ENCODE measurements at places on chromosomes 3 and 15.

DNA sequence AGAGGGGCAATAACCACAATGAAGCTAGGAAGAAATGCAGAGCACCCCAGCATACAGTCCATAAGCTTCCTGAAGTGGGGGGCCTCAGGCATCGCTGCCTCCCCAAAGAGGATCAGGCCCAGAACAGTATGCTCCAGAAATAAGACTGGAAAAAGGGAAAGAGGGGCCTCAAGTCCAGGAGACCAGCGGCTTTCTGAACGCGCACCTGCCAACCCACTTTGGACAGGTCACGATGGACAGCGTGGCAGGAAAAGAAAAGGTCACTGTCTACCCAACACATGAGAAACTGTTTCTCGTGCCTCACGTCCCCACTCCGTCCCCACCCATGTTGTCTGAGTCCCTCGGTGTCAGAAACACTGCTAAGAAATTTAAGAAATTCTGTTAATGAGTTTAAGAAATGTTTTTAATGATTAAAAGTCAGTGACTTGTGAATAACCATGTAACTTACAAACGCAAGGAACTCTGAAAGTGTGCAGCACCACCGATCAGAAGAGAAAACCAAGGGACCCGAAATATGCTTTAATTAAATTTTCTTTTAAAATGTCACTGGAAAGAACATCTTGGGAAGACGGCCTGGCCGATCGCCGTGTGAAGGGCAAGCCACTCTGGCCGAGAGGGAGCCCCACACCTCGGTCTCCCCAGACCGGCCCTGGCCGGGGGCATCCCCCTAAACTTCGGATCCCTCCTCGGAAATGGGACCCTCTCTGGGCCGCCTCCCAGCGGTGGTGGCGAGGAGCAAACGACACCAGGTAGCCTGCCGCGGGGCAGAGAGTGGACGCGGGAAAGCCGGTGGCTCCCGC lies 1.7 kb upstream of the PPARG start:
- H3K27me3 ChIP-seq = peaks cover 74% of the 10 kb centered on the region
- H3K4me3 ChIP-seq = peak overlapping the region; percentile 69
- DNase-seq = peak; percentile 76
- no peaks in the 10 kb centered on the region for H3K4me1 ChIP-seq
- H3K27ac ChIP-seq = no peak overlapping the region
- no peaks in the 10 kb centered on the region for H3K36me3 ChIP-seq

GRCh38 chr3:18033581-18034108 lies 291.2 kb upstream of the TBC1D5 start:
- H3K27me3 ChIP-seq = no peaks in the 10 kb centered on the region
- peaks cover 5% of the 10 kb centered on the region for H3K4me1 ChIP-seq
- no peak overlapping the region for H3K4me3 ChIP-seq

DNA sequence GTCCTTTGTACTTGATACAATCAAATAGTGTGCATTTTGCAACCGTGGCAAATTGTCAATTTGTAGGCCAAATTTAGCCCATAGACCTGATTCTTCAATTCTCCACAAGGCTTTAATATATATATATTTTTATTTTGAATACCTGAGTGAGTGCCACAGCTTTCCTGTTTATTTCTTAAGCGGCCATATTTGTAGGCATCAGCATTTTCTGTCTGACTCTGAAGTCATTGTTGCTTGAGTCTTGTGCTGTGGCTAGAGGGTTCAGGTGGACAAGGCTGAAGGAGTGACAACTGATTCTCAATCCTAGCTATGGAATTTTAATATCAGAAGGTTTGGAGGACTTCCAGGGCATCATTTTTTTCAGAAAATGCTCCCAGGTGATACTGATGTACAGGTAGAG lies 75.6 kb upstream of the NAALADL2 start:
- DNase-seq = no peak
- no peak overlapping the region for H3K4me3 ChIP-seq
- no peaks in the 10 kb centered on the region for H3K4me1 ChIP-seq
- no peaks in the 10 kb centered on the region for H3K36me3 ChIP-seq

- H3K36me3 ChIP-seq = no peaks in the 10 kb centered on the region
- no peak for DNase-seq
- no peak overlapping the region for H3K27ac ChIP-seq
- no peak overlapping the region for H3K4me3 ChIP-seq
These were observed 7.4 kb upstream of the CCDC54 start for GRCh38 chr3:107369791-107370190.

DNA sequence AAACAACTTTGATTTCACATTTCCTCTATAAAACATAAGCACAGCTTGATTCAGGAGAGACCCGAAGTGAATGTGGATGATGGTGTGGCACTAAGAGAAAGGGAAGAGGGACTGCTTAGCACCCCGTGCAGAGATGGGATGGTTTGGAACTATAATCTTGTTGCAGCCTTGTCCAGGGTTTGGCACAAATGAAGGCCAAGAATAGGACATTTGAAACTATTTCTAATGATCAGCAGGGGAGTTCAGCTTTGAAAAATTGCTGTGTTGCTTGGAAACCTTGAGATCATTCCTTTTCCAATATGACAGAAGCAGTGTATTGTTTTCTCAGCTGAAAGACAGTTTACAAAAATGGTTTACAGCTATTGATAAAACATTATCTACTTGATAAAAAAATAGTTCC lies 49.7 kb downstream of the ASB7 start:
- no peak for DNase-seq
- H3K27ac ChIP-seq = no peak overlapping the region
- H3K27me3 ChIP-seq = no peaks in the 10 kb centered on the region
- H3K4me1 ChIP-seq = peaks cover 3% of the 10 kb centered on the region

DNA sequence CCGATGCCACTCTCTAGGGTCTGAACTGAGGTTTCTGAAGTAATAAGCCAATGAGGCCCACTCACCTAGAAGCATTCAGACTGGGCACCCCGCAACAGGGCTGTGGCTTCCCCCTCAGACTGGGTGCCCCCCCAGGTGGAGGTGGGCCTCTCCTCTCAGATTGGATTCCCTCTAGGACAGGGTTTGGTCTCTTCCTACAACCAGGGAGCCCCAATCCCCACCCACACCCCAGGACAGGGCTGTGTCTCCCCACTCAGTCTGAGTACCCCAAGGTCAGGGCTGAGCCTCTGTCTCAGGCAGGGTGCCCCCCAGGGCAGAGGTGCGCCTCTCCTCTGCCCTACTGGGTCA lies 27.7 kb downstream of the PTH1R start:
- no peaks in the 10 kb centered on the region for H3K27me3 ChIP-seq
- no peak overlapping the region for H3K4me3 ChIP-seq
- H3K4me1 ChIP-seq = no peaks in the 10 kb centered on the region
- DNase-seq = no peak
- H3K36me3 ChIP-seq = no peaks in the 10 kb centered on the region

DNA sequence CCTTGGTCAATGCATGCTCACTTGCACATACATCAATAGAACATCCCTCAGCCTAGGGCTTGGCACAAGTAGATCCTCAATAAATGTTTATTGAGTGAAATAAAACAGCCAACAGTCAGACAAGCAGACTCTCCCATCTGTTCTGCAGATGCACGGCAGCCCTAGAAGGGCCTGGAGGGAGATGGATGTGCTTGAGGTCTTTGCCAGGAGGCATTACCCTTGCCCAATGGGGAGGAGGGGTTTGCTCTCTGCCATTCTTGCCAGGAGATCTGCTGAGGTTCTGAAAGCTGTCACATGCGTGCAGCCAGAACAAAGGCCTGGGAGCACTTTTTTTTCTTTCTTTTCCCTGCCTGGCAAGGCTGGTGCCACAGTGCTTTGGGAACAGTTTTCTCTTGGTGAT lies 349.3 kb upstream of the THRB start:
- H3K4me1 ChIP-seq = no peaks in the 10 kb centered on the region
- DNase-seq = no peak
- H3K36me3 ChIP-seq = no peaks in the 10 kb centered on the region
- no peak overlapping the region for H3K4me3 ChIP-seq
- peaks cover 74% of the 10 kb centered on the region for H3K27me3 ChIP-seq
- no peak overlapping the region for H3K27ac ChIP-seq

DNA sequence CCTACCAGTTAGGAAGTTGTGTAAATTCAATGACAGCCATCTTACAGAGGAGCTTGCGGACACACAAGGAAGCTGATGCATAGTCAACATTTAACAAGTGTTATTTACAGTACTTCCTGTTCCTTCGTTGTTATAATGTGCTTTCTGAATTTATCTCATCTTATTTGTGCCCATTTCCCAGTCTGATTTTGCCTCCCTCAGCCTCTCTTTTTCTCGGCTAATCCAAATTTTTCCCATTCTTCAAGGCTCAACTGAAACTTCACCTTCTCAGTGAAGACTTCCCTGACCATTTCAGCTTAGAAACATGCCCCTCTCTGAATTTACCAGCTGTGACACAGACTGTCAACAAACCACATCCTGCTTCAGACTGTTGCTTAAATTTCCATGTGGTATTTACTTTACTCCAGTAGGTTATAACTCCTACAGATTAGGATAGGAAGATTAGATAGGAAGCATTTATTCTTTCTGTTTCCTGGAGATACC lies 55.7 kb upstream of the CP start:
- no peak for DNase-seq
- no peaks in the 10 kb centered on the region for H3K27me3 ChIP-seq
- H3K4me3 ChIP-seq = no peak overlapping the region

DNA sequence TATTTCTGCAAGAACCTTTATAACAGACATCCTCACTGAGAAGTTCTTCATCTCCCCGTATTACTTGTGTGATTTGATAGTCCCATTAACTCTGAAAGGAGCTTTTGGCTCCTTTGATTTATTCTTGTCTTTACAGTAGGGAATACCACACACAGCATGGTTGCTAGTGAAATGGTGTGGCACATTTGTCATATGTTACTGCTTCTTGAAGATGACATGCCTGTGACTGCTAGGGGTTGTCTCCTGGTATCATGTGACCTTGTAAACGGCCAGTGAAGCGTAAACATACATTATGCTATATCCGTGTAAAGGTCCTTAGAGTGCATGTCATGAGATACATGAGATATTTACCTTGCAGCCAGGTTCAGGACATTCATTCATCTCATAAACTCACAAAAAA lies 197.9 kb downstream of the RYR3 start:
- H3K27me3 ChIP-seq = no peaks in the 10 kb centered on the region
- DNase-seq = no peak
- no peak overlapping the region for H3K4me3 ChIP-seq

DNA sequence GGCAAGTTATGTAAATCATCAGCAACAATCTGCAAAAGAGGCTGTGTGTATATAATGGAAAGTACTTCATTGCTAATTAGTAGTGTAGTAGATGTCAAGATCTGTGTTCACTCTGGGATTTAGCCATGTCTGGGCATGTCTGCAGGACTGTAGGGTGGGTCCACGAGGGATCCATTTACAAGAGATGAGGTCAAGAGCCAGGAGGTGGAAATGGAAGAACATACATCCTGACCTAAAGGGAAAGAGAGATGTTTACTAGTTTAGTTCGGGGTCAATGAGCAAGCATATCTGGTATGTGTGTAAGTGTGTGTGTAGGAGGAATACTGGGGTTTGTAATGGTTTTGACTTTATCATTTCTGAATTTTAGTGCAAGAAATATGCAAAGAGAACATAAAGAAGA lies 171.5 kb upstream of the NANOGP8 start:
- DNase-seq = no peak
- peaks cover 5% of the 10 kb centered on the region for H3K4me1 ChIP-seq
- H3K36me3 ChIP-seq = no peaks in the 10 kb centered on the region
- H3K27ac ChIP-seq = no peak overlapping the region
- no peak overlapping the region for H3K4me3 ChIP-seq

GRCh38 chr3:129645286-129645685 lies 38.8 kb upstream of the PLXND1 start:
- DNase-seq = no peak
- no peaks in the 10 kb centered on the region for H3K27me3 ChIP-seq
- H3K4me3 ChIP-seq = no peak overlapping the region

DNA sequence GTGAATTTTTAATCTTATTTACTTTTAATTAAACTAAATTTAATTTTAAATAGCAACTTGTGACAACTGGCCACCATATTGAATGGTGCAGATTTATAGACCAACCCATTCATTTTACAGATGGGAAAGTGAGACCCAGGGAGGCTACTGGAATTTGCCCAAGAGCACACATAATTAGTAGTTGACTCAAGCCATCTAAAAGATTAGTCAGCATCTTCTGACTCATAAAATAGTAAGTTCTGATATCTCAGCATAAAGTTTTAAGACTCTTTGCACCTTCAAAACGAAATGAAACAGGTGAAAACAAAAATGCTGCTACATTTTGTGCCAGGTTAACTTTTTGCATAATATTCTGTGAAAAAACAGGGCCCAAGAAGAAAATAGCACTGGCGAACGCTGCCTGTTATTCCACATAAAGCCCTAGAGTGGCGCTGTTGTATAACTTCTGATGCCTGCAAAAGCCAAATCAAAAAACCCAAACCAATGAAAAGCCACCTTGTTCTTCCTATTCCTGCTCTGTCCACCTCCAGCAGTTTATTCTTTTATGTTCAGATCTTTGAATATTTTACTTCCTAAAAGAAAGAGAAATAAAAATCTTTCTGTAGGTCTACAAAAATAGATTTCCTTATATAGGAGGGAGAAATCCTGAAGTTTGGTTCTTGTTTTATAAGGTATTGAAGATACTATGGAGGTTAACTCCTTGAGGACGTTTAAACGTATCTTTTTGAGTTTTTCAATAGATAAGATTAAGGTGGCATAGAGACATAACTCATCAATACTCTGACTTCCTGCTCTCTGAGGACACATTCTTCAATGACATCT lies 62.8 kb downstream of the OTOL1 start:
- no peak overlapping the region for H3K4me3 ChIP-seq
- no peak overlapping the region for H3K27ac ChIP-seq
- H3K27me3 ChIP-seq = no peaks in the 10 kb centered on the region
- no peaks in the 10 kb centered on the region for H3K36me3 ChIP-seq
- peak; percentile 61 for DNase-seq

DNA sequence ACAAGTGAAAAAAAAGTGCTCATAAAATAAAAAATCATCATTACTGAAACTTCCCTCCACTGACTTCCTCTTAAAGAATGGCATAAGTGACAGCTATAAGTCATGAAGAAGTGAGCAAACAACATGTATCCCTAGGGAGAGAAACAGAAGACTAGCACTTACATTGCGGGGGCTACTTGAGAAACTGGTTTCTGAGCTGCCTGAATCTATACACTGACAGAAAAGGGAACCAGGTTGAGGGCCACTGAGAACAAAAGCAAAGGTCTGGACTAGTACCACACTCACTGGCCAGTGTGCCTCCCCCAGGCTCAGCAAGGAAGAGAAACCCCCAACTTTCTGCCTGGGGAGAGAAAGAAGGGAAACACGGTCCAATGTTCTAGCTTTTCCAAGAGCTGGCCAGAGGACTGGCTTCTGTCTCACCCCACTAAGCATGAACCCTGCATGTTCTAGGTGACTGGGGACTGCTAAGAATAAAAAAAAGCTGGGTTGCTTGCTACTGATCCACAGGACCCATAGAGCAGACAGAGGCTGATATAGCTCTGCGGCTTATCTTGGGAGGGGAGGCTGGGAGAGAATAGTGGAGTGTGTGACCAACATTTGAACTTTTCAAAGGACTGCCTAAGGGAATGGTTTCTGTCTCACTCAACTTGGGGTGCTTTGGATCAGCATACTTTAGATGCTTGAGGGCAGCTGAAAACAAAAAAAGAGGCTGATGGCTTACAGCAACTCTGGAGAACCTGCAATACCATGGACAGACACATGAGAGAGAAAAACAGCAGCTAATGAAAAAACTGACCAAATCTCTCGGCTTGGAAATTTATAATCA lies 8.1 kb downstream of the RAD18 start:
- H3K27me3 ChIP-seq = no peaks in the 10 kb centered on the region
- H3K27ac ChIP-seq = no peak overlapping the region
- H3K36me3 ChIP-seq = peaks cover 33% of the 10 kb centered on the region
- no peak for DNase-seq
- H3K4me3 ChIP-seq = no peak overlapping the region
